ENCODE measurements at places on chromosomes 2 and 18.

DNA sequence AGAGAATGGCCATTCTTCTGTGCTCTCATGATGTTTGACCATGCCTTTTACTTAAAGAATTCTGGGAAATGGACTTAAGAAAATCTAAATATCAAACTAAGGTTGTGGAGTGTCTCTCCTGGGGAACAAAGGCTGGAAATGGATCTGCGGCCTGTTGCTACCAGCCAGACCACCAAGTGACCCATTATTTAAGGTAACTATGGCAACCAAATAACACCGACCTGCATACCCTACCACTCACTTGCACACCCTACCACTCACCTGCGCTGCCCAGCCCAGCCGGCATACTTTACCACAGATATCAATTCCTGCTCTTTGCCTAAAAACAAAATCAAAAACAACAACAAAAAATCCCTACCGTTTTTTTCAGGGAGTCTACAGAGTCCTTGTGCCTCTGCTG, 203.2 kb downstream of the NBAS start:
- no peak overlapping the region for H3K27ac ChIP-seq
- no peak for DNase-seq
- peaks cover 53% of the 10 kb centered on the region for H3K36me3 ChIP-seq
- H3K4me3 ChIP-seq: no peak overlapping the region
- H3K27me3 ChIP-seq: no peaks in the 10 kb centered on the region
- H3K4me1 ChIP-seq: no peaks in the 10 kb centered on the region

- H3K27me3 ChIP-seq: no peaks in the 10 kb centered on the region
- H3K4me1 ChIP-seq: no peaks in the 10 kb centered on the region
- H3K27ac ChIP-seq: no peak overlapping the region
- no peak for DNase-seq
These were observed 269.0 kb upstream of the COL3A1 start for GRCh38 chr2:188705191-188705590.

- no peak for DNase-seq
- no peak overlapping the region for H3K27ac ChIP-seq
- no peaks in the 10 kb centered on the region for H3K4me1 ChIP-seq
- no peak overlapping the region for H3K4me3 ChIP-seq
These were observed 350.5 kb downstream of the CCDC85A start for GRCh38 chr2:56534321-56534720.

- H3K36me3 ChIP-seq: no peaks in the 10 kb centered on the region
- H3K4me1 ChIP-seq: peaks cover 11% of the 10 kb centered on the region
- no peak overlapping the region for H3K4me3 ChIP-seq
- no peak overlapping the region for H3K27ac ChIP-seq
These were observed 122.2 kb upstream of the ZEB2 start for GRCh38 chr2:144642131-144642530.

- no peak for DNase-seq
- no peaks in the 10 kb centered on the region for H3K27me3 ChIP-seq
- no peak overlapping the region for H3K4me3 ChIP-seq
These were observed 397.9 kb upstream of the RGPD4 start for GRCh38 chr2:107428781-107429180.

DNA sequence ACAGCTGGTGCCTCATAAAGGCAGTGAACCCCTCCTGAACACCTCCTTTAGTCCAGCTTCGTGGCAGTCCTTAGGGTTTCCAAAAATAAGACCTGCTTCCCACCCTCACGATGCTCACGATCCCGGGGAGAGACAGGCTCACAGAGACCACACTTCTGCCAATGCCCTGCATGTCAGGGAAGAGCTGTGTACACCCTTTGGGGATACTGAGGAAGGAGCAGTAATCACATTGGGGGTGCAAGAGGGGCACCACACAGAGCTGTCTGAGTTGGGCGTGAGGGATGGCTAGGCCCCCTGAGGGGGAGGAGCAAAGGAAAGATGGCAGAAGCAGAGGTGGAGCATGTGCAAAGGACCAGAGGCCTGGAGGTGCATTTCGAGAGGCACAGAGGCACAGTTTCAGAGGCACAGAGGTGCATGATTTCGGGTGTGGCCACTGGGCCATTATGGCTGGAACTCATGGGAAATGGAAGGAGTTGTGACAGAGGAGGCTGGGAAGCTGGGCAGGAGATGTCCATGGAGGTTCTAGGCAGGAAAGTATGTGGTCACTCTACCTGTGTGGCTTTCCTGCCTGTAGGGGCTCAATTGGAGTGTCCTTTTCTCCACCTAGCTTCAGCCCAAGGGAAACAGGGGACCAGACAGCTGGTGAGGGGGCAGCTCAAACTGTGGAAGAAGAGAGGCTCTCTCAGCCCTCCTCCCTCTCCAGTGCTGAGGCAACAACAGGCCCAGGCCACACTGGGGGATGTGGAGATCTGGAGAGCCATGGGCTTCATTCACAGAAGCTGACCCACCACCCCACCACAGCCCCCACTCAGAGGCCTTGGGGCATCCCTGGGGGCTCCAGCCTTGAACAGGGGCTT, 115.9 kb downstream of the CAPN13 start:
- H3K4me1 ChIP-seq: no peaks in the 10 kb centered on the region
- H3K27ac ChIP-seq: no peak overlapping the region
- no peak overlapping the region for H3K4me3 ChIP-seq
- DNase-seq: no peak
- peaks cover 1% of the 10 kb centered on the region for H3K27me3 ChIP-seq

GRCh38 chr2:67416136-67416535, 19.0 kb downstream of the ETAA1 start:
- H3K4me1 ChIP-seq: no peaks in the 10 kb centered on the region
- H3K4me3 ChIP-seq: no peak overlapping the region
- DNase-seq: no peak
- H3K36me3 ChIP-seq: peaks cover 4% of the 10 kb centered on the region

DNA sequence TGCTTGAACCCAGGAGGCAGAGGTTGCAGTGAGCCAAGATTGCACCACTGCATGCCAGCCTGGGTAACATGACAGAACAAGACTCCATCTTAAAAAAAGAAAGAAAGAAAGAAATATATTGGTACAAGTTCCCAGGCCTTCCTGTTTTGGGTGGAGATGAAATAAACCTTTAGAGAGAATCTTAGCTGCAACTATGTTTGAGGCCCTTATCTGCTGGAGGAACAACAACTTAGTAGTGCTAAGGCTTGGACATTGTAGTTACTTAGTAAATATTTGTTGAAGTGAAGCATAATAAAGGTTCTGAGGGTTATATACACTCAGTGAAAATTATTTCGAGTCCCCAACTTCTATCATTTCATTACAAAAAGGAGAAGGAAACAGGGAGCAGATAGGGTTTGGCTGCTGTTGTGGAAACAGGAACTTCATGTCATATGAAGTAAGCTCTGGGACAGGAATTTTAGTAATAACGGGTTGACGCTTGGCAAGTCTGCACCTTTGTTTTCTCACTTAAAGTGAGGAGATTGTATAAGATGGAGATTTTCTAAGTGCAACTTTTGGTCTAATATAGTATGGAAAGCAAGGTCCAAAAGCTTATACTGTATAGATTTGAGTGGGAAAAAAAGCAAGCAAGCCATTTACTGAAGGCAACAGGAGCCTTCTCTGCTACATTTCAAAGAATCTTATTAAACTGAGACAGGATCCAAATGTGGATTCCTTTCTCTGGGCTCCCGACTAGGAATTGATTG, 40.0 kb upstream of the AGPS start:
- peak overlapping the region; percentile 3 for H3K27ac ChIP-seq
- no peaks in the 10 kb centered on the region for H3K27me3 ChIP-seq
- no peak for DNase-seq
- H3K4me3 ChIP-seq: no peak overlapping the region
- H3K36me3 ChIP-seq: no peaks in the 10 kb centered on the region

DNA sequence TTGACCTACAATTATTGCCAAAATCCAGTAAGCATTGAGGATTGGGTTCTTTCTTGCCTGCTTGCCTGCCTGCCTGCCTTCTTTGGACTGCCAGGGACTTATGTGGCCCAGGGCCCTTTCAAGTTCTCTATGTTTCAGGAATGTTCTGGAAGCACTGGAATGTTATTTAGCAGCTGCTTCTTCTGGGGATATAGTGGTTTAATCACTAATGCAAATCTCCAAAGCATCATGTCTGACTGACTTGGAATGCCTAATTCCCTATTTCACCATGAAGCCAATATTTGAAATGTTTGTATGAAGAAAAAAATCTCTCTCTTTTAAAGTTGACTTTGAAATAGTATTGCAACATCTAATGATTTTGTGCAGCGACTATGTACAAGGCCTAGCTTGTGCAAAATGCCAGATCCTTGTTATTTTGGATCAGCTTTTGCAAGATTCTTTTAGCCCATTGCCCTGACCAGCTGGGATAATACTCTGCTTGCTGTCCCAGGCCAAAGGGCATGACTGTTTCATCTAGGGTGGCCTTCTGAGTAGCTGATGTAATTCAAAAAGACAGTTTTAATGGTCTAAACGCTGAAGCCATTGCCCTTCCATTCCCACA, 204.6 kb downstream of the RND3 start:
- H3K27me3 ChIP-seq: no peaks in the 10 kb centered on the region
- H3K4me1 ChIP-seq: no peaks in the 10 kb centered on the region
- no peak overlapping the region for H3K4me3 ChIP-seq

DNA sequence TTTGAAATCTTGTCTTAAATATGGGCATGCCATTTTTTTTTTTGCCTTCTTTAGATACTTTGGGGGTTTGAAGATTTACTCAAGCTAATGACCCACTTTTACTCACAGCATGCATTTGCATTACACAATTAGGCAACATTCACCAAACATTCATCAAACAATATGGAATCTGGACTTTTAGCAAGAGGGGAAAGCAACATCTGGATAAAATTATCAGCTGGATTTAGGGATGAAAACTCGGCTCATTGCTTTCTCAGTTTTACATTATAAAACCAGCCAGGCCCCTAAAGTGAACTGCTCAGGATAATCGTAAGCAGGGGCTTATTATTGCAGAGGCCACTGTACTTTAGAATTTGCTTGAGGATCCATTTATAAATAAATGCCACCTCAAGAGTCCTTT, 44.7 kb downstream of the SOX11 start:
- no peaks in the 10 kb centered on the region for H3K27me3 ChIP-seq
- H3K4me1 ChIP-seq: no peaks in the 10 kb centered on the region
- no peak overlapping the region for H3K4me3 ChIP-seq
- no peak for DNase-seq
- H3K27ac ChIP-seq: no peak overlapping the region

- no peak for DNase-seq
- peaks cover 24% of the 10 kb centered on the region for H3K4me1 ChIP-seq
- no peaks in the 10 kb centered on the region for H3K36me3 ChIP-seq
- no peak overlapping the region for H3K27ac ChIP-seq
- no peak overlapping the region for H3K4me3 ChIP-seq
- no peaks in the 10 kb centered on the region for H3K27me3 ChIP-seq
These were observed 520.0 kb downstream of the TXNL1 start for GRCh38 chr18:56118422-56118821.

DNA sequence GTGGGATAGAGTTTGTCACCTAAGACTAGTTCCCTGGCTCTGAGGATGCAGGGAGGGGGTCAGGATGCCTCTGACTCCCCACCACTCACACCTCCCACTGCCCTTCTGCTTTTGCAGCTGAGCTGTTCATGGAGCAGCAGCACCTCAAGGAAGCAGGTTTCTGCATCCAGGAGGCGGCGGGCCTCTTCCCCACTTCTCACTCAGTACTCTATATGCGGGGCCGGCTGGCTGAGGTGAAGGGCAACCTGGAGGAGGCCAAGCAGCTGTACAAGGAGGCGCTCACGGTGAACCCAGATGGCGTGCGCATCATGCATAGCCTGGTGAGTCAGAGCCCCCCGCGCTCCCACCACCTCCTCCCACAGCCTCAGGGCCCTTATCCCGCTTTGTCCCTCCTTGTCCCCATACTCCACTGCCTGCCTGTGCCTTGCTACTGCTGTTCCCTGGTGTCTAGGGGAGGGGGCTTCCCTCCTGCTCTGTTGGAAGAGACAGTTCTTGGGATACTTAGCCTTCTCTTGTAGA, 94.4 kb downstream of the STPG4 start:
- DNase-seq: no peak
- peaks cover 31% of the 10 kb centered on the region for H3K4me1 ChIP-seq
- no peak overlapping the region for H3K4me3 ChIP-seq
- H3K27ac ChIP-seq: no peak overlapping the region
- peaks cover 70% of the 10 kb centered on the region for H3K36me3 ChIP-seq
- no peaks in the 10 kb centered on the region for H3K27me3 ChIP-seq

GRCh38 chr2:3344897-3345296, 32.7 kb downstream of the EIPR1 start:
- H3K27me3 ChIP-seq: no peaks in the 10 kb centered on the region
- DNase-seq: no peak

- no peaks in the 10 kb centered on the region for H3K36me3 ChIP-seq
- DNase-seq: no peak
- no peak overlapping the region for H3K4me3 ChIP-seq
These were observed 42.3 kb downstream of the RPL37A start for GRCh38 chr2:216540920-216541319.

DNA sequence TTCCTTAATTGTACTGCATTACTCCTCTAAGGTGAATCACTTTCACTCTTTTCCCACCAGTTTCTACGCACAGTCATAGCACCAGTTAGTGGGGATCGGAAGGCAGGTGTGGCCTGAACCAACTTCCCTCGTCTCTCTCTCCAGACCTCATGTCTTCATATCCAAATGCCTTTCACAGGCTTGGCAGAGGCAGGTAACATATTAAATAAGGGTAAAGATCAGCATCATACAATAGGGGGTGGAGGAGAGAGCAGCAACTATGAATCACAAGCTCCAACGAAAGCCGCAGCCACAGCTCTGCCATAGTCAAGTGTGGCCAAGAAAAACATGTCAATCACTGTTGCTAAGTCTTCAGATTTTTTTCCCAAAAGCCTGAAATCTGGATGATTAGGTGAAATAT, 40.3 kb downstream of the AP1S3 start:
- H3K36me3 ChIP-seq: peaks cover 38% of the 10 kb centered on the region
- no peak for DNase-seq
- no peak overlapping the region for H3K4me3 ChIP-seq
- H3K27ac ChIP-seq: peak overlapping the region; percentile 38

DNA sequence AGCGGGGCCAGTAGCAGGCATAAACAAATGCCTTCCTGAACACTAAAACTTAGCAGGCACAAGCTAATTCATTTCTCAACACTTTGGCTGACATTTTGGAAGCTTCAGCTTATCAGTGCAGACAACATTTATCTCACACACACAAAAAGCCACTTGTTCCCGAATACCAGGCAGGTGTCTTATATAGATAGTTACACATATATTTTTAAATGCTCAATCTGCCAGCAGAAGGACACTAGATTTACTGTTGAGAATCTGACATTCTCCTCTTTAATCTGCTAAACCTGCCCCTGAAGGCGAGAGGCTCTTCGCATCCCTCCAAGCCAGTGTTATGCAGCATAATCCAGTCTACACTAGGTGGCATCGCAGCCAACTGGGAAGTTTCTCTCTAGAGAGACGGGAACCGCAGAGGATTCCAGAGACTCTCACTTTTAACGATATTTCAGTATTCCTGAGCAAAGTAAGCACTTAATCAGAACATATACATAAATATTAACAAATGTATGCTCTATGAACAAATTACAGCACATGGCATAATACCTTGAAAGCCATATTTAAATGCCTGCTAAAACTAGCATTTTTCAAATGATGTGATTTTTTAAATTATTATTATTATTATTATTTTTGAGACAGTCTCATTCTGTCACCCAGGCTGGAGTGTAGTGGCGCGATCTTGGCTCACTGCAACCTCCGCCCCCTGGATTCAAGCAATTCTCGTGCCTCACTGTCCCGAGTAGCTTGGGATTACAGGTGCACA, 90.2 kb upstream of the SCG2 start:
- H3K36me3 ChIP-seq: no peaks in the 10 kb centered on the region
- H3K4me1 ChIP-seq: no peaks in the 10 kb centered on the region
- H3K27me3 ChIP-seq: peaks cover 1% of the 10 kb centered on the region
- DNase-seq: no peak
- no peak overlapping the region for H3K4me3 ChIP-seq

GRCh38 chr18:688323-688722, 24.1 kb downstream of the ENOSF1 start:
- H3K27ac ChIP-seq: no peak overlapping the region
- no peak for DNase-seq
- no peak overlapping the region for H3K4me3 ChIP-seq
- H3K36me3 ChIP-seq: no peaks in the 10 kb centered on the region
- H3K27me3 ChIP-seq: no peaks in the 10 kb centered on the region
- H3K4me1 ChIP-seq: no peaks in the 10 kb centered on the region
